Glomerular endothelial cell (primary cell): ENCODE measurements at places on chromosomes 13 and 19.

GRCh38 chr13:45615501-45616101 lies at the start of gene ERICH6B:
Gene ERICH6B, minus strand, starts transcription at chr13:45615739. Its CDS starts 18,734 bp downstream, at chr13:45597005.
- DNase-seq, result no peak

GRCh38 chr13:44237276-44237767 lies 136.3 kb upstream of the SERP2 start:
- DNase-seq, result peak; percentile 98

DNA sequence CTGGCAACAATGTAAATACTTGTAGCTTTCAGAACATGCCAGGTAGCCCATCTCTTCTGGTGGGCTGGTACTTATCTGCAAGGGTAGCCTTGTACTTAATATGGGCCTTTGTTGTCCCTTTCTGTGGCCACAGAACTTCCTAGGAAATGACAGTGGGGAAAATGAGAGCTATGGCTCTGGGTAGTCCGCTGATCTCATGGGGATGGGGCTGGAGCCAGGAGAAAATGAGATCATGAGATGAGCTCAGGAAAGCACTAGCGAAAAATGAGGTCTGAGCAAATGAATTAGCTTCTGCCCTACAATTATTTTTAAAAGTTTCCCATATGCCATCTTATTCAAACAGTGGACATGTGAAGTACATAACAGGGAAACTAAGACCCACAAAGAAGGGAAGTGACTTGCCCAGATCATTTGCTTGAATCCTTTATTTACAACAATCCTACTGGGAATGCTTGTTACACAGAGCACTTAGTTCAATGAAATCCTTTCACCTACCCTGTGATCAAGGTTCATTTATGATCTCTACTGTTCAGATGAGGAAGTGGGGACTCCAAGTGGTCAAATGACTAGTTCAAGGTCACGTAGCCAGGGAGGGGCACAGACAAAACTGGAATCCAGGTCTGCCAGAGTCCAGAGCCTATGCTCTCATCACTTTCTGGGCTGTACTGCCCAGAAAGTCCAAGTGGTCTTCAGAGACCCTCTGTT lies 87.1 kb downstream of the PTPRS start:
- no peak for DNase-seq

DNA sequence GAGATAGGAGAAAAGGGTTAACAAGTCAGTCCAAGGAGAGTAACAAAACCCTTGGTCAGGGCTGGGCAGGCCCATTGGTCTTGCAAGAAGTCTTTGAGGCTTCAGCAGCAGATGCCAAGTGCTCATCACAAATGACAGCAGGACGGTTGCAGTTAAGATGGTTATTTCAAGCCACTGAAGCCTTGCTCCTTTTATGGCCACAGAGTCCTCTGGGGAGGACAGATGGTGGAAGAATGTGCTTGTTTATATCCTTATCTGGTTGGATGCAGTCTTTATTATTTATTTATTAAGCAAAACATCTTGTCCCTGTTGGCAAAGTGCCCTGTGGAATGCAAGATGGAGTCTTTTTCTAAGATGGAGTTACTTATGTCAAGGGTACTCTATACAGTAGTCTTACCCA lies 19.2 kb upstream of the ZNF331 start:
- DNase-seq, result no peak

DNA sequence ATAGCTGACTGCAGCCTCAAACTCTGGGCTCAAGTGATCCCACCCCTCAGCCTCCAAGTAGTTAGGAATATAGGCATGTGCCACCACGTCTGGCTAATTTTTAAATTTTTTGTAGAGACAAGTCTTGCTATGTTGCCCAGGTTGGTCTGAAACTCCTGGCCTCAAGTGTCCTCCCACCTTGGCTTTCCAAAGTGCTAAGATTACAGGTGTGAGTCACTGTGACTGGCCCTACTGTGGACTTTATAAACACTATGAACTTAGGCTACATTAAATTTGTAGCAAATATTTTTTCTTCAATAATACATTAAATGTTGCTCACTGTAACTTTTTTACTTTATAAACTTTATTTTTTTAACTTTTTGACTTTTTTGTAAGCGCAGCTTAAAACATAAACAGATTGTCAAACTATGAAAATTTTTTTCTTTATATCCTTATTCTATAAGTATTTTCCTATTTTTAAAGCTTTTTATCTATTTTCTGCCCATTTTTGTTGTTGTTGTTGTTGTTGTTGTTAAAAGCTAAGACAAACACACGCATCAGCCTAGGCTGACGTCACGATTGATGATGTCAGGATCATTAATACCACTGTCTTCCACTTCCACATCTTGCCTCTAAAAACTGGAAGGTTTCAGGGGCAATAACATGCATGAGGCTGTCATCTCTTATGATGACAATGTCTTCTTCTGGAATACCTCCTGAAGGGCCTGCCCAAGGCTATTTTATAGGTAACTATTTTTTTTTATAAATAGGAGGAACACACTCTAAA lies 204.2 kb downstream of the KLF5 start:
- no peak for DNase-seq

GRCh38 chr19:7159105-7159933 lies 89.8 kb downstream of the ZNF557 start:
- no peak for DNase-seq

DNA sequence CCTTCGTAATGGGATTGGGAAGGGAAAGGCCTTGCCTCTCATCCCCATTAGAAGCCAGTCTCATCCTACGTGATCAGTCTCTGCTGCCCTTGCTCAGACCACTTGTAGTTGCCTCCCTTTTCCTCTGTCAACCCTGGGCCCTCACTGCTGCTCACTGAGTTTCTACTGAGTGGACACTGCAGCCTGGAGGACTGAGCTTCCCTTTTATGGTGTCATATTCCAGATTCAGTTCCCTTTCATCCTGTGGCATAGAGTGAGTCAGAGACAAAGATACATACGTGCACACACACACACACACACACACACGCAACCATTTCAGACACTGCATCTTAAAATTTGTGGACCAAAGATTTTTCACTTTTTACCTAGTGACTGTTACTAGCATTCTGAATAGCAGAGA lies 56.6 kb downstream of the COG3 start:
- no peak for DNase-seq

DNA sequence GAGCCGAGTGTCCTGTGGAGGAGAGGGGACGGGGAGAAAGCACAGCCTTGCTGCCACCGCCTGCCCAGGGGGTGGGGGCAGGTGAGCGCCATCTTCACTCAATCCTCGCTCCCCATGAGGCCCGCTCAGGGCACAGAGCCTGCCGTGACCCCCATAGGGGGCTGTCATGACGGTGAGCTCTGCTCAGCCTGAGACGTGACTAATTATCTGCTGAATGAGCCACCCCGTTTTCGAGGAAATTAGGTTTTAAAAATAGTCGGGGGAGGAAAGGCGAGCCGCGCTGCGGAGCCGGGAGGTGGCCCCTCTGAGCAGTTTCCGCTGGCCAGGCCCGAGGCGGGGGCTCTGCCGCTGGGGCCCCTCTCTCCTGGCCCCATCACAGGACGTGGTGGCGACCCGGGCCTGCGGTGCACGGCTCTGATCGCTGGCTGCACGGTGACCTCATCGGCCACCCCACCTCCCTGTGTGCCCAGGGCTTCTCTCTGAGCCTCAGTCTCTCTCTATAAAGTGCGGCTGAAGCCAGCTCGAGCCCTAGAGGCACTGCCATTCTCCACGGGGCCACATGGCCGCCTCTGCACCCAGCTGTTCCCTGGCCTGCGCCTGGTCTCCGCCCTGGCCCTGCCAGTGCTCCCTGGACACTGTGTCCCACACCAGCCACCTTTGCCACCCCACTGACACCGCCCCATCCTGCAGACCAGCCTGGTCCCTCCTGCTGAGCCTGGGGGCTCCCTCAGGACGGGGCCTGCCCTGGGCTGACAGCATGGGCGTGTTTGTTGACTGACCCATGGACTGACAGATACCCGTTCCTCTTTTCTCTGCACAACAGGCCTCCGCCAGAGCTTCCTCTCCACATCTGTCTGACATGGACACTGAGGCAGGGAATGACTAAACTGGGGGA lies 28.3 kb downstream of the PIP5K1C start:
- no peak for DNase-seq

DNA sequence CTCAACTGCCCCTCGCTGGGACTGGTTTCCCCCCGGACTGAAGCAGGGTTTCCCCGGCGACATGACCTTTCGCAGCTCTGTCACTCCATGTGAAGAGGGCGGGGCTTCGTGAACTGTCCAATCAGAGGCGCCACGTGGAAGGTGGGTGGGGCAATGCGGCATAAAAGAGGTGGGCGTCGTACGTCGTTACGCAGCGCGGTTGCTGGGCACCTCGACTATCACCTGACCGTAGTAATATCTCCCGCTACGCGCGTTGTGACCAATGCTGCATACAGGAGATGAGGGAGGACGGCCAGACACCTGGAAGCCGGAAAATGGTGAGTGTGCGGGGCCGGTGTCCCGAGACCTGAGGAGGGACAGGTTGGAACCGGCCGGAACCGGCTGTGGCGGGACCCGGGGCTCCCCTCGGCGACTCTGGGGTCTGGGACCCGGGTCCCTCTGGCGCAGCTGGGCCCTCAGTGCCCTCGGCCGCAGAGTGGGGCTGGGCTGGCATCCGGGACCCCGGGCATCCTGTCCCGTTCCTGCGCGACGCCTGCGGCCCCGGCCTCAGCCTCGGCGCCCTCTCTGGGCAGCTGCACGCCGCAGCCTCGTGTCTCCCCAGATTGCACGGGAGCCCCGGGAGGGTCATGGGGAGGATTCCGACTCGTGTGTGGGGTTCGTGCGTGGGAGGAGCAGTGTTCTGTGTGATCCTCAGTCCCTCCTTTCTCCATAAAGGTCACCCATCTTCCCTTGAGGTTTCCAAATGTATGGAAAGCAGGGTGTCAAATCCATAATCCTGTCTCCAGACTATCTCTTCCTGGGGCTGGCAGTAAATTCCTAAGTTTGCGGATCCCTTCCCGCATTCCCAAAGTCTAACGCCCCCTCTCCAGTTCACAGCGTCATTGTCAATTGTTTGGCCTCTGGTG lies 32.2 kb downstream of the ZNF136 start:
- peak; percentile 22 for DNase-seq

DNA sequence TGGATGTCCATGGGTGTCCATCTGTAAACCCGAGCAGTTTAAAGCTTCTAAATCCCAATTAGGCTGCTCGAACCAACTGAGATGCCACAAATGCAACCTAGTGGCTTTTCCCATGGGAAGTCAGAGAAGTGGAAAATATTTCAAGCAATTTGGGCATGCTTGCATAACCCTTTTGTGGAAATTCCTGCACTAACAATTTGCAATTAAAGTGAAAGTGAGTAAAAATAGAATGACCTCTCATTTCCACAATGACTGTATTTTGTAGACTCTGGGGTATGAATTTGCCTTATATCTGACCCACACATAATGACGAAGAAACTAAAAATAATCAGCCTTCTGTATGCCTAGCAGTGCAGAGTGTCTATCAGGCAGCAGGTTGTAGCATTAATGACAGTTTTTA lies 91.8 kb upstream of the TSC22D1 start:
- no peak for DNase-seq

DNA sequence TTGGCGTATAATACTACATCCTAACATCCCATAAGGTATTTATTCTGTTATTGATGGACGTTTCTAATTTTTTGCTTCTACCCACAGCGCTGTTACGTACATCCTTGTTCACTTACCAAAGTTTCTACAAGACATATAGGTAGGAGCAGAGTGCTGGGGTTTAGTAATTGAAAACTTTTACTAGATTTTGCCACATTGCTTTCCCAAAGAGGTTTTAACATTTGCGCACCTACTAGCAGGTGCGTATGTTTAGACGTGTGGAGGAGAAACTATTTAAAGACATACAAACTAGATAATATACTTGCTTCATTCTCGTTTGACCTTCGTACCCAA lies 559 bp upstream of the RPL21 start:
- DNase-seq, result no peak

DNA sequence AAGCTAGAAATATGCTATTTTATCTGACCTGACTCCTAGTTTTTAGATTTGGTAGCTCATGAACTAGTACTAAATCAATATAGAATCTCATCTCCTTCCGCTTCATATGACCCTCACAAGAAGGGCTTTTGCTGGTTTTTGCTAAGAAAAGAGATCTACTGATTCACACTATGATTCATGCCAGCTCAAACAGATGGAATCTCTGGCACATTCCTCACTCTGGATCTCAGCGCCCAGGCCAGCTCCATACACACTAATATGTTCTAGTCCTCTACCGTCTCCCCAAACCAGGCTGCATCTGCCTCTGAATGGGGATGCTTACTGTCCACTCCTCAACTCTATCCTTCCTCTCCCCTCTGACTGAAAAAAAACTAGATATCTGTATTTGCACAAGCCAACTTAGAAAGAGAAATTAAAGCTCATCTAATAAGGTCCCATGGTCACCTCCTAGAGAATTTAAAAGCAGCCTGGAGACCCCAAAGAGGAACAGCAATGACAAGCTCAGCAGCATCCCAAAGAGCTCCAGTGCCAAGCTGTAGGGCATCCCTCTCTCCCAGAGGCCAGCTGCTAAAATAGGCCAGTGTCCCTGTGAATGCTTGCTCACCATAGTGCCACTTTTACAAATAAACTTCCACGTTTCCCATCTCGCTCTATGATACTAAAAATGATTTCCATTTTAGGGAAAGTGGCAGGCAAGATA lies 74.9 kb downstream of the LHFPL6 start:
- peak; percentile 56 for DNase-seq

DNA sequence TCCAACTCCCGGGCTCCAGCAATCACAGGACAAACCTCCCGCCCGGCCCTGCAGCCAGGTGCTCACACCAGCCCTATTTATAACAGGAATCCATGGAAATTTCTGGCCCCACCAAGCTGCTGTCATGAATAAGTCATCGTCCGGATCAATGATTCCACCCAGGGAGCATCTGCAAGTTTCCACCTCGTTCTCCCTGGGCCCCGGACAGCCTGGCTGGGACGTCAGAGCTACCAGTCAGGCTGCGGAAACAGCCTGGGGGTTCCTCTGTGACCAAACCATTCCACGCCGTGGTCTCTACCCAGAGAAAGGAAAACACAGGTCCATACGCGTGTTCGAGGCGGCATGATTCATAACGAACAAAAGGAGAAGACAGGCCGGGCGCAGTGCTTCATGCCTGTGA lies 20.7 kb upstream of the PTBP1 start:
- no peak for DNase-seq

GRCh38 chr13:23619068-23619855 lies 49.0 kb downstream of the TNFRSF19 start:
- no peak for DNase-seq

DNA sequence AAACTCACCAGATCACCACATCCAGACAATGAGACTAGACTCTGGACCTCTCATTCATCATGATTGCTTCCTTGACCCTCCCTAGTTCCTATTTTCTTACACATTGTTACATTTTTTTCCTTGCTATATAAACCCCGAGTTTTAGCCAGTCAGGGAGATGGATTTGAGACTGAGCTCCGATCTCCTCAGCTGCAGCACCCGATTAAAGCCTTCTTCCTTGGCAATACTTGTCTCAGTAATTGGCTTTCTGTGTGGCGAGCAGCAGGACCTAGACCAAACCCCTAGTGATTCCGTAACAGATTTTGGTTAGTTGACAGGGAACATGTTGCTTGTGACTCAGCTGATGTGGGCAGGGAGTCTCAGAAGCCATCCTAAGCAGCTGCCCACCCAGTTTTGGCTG lies 44.0 kb downstream of the SUCLA2 start:
- DNase-seq, result no peak
